Umbilical cord (tissue), 2 donors: ENCODE measurements at places on chromosomes 1 and 21. TPM values are rescaled to one million over a fixed set of nuclear protein-coding genes. Genes with fewer than 3 reads are reported as not detected.

- no peak for DNase-seq
Measured at GRCh38 chr1:1669468-1670440, 10.9 kb upstream of the CDK11B start.

DNA sequence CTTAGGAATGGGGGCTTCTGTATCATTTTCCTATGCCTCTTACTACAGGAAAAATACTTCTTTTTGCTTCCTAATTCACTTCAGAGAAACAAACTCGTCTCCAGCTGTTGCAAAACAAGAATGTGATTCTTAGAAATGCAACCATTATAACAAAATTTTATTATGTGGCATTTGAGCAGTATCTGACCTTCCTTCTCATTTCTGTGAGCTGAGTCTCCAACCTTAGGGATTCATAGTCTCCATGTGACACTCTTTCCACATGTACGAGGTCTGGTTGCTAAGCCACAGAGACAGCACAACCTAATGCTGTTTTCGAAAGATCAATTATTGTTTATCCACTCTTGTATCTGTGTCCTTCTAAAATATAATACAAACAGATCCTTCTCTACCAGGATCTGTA, 75.3 kb upstream of the RGS4 start:
- DNase-seq, result no peak

DNA sequence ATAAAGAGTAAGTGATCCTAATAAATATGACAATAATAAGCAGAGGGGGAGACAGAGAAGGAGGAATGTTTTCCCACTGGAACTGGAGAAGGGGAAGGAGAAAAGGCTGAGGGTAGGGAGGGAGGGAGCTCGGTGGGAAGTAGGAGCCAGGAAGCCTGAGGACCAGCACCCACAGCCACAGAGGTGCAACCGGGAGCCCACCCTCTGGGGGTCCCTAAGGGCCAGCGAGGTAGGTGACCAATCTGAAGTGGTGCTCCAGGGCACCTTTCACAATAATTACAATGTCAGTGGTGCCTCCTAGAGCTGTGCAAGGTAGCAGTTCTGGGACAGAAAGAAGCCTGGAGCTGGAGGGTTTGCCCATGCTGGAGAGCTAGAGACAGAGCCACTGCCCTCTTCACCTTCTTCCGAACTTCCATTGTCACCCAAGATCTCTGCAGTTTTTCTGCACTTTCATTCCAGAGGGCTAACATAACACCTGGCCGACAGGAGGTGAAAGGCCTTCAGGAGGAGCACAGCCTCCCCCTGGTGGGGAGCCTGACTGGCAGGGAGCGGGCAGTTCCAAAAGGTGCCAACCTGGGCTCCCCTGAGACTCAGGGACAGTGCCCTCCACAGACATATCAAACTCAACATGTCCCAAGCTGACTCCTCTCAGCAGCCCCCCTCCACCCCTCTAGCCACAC, 4.1 kb upstream of the AHCYL1 start:
- DNase-seq, result no peak

DNA sequence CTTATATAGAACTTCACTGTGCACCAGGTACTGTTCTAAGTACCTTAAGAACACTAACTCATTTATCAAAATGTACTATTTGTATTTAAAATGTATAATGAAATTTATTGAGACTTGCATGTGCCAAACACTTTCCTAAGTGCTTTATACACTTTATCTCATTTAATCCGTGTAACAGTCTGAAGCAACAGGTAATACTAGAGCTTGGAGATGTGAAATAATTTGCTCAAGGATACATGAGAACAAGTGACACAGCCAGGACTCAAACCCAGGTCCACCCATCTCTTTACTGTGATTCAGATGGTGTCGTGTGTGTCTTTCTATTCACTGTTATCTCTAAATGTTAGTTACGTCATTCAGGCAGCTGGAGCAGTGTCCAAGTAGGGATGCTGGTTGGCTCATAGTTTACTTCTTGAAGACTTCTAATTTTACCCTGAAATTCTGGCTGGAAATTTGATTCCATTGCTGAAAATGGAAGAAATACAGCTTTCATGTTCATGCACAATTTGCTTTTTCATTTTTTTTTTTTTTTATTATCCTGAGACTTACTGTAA, 169.7 kb upstream of the UBE2U start:
- DNase-seq, result peak; percentile 57

DNA sequence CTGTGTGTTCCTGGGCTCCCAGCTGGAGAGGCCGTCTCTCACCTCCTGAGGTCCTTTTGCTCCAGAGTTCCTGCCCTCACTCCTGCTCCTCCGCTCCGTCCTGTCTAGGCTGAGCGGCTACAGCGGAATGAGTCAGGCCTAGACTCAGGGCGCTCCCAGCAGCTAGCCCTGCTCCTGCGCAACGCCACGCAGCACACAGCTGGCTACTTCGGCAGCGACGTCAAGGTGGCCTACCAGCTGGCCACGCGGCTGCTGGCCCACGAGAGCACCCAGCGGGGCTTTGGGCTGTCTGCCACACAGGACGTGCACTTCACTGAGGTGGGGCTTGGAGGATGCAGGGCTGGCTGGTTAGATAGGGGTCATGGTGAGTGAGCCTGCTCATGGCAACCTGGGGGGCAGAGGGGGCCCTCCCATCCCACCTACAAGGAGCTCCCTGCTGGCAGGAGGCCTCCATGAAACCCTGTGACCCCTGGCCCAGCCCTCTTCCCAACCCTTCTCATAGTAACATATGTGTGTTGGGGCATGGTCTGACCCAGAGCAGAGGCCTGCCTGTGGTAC, 15.1 kb downstream of the PSRC1 start:
- no peak for DNase-seq

GRCh38 chr1:119015547-119015946, 27.4 kb upstream of the TBX15 start:
- no peak for DNase-seq

DNA sequence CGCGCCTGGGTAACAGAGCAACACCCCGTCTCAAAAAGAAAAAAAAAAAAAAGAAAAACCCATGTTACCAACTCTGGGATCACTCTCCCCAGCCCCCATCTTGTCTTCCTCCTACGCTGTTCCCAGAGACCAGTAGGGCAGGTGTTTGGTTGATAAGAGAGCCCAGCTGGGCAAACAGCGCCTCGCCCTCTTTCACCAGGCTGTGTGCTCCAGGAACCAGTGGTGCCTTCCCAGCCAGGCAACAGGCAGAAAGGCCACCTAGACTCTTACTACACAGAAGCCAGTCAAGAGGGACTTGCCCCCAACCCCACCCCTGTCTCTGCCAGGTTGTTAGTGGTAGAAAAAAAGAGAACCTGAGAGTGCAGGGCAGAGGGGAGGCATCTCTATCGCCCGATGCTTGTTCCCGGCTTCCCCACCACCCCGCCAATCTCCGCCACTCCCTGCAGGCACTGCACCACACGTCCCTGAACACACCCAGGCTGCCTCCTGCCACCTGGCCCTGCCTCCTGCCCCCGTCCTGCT, 14.0 kb upstream of the CTRC start:
- no peak for DNase-seq

- DNase-seq, result no peak
Measured at GRCh38 chr1:15189692-15190370, 36.3 kb downstream of the TMEM51 start.

DNA sequence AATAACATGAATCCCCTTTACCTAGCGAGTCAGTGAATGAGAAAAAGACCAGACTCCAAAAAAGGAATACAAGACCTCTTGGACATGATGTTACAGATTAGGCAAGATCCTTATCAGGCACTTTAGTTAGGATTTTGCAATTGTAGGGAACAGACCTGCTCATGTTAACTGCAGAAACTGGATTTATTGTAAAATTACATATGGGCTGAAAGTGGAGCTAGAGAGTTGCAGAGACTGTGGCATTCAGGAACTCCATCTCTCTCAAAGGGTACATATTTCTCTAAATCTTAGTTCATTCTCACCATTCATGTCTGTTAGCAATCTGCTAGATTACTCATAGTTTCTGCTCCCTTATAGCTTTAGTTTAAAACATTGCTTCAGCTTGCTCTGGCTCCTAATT, 142.2 kb downstream of the PAPPA2 start:
- peak; percentile 58 for DNase-seq

DNA sequence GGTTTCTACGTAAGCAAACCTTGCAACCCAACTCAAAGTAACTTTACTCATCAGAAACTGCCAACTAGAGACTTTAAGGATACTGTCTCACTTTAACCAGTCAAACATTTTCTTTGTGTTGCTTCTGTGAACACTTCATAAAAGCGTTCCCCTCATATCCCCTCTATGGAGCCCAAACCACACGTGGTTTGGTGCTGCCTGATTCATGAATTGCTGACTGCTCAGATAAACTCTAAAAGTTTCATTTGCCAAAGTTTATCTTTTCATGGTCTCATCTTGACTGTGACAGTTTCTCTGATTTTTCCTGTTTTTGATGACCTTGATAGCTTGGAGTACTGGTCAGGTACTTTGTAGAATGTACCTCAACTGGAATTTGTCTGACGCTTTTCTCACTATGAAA, 14.6 kb upstream of the RWDD3 start:
- no peak for DNase-seq

GRCh38 chr1:111690306-111690617, 48.9 kb downstream of the INKA2 start:
- peak; percentile 96 for DNase-seq

DNA sequence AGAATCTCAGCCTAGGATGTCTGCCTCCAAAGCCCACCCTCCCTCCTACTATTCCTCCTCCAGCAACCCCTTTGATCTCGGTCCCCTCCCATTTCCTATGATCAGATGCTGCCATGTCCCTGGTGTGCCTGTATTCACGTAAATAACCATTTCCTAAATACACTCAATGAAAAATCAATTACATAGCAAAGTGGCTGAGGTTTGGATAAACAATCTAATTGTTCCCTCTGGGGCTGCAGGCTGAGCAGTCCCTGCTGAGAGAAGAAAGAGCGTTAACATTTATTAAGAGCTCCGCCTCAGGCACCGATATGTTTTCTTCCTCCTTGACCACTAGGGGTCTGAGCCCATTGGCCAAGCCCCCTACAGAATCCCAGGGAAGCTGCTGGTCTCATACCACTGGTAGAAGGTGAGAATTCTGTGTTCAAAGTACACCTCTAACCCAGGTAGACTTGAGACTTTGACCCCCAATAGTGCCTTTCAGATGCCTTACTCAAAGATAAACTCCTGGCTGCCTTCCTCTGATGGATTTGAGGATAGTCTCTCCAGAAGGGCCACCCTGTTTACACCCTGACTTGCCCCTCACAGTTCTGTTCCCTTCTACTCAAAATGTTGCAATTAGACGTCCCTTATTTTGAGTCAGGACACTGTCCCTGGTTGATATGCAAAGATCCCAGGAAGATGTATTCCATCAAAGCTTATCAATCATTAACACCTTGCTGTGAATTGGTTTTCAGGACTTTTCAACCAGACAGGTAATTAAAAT, 33.9 kb upstream of the CAMK1G start:
- no peak for DNase-seq

The DOP1B gene
- 13.2 TPM for total RNA-seq

The C1orf35 gene
- total RNA-seq, result 10.4 TPM

The ETV3L gene
- total RNA-seq, result not detected
